ENCODE measurements at places on chromosomes 1 and 21.

GRCh38 chr21:37000381-37000780 is 6.1 kb upstream of the RIPPLY3 start:
- DNase-seq, result no peak

DNA sequence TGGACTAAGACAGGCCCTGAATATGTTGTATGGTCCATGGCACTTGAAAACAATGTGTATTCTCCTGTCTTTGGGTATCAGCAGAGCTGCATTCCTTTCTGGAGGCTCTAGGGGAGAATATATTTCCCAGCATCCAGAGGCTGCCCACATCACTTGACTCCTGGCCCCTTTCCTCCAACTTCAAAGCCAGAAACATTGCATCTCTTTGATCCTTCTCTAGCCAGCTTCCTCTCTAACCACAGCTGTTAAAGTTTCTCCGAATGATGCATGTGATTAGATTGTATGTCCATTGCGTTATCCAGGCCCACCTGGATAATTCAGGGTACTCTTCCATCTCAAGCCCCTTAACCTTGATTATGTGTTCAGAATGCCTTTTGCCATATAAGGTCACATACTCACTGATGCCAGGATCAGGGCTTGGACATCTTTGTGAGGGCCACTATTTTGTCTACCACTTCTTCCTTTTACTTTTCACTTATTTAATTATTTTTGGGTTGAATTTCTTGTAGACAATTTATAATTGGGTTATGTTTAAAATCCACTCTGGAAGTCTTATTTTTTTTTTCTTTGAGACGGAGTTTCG is 5.3 kb downstream of the CHD1L start:
- no peak for DNase-seq

- DNase-seq, result no peak
These were observed 18.5 kb upstream of the OR10J5 start for GRCh38 chr1:159554261-159554660.

- no peak for DNase-seq
These were observed 15.1 kb downstream of the BLACAT1 start for GRCh38 chr1:205440476-205441317.

- no peak for DNase-seq
These were observed 224.9 kb downstream of the BACH1 start for GRCh38 chr21:29523646-29524045.

- DNase-seq, result no peak
These were observed 29.5 kb downstream of the LDLRAP1 start for GRCh38 chr1:25572708-25573590.

GRCh38 chr1:94481473-94481933 is 60.1 kb downstream of the F3 start:
- DNase-seq, result peak; percentile 66

- no peak for DNase-seq
These were observed 15.0 kb downstream of the DPT start for GRCh38 chr1:168714012-168714411.

DNA sequence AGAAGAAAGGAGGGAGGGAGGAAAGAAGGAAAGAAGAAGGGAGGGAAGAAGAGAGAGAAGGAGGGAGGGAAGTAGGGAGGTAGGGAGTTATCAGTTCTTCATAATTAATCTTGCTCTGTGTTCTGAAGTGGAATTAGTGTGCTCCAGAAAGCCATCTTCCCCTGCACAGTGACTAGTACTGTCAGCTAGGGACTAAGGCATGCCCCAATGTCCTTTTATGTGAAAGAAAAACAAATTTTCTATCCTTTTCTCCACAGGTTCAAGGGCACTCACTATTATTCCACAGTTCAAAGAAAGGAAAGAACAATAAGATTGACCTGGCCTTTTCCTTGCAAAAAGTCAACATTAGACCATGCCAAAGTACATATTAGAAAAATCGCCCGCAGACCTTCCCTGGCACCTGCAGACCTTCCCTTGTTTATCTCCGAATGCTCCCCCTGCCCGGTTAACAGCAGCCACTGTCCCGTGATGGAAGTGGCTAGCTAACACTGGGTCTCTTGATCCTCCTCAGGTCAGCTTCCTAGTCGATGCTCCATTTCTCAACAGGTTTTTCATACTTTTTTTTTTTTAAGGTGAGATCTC is 107.2 kb upstream of the EDEM3 start:
- no peak for DNase-seq

DNA sequence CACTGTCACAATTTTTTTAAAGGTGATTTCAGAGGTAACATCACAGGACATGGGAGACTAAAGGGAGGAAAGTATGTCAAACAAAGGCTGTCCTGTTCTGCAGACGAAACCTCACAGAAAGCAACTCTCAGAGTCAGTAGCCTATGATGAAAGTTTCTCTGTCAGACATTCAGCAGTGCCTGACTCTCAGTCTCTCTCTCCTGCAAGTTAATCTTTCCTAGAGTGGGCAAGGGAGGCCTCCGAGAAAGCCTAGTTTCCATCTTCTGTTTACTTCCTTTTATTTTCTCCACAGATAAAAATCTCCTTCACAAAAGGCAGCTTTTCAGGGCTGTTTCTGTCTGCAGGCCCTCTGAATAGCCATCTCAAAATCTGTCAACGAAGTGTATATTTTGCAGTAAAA is 24.9 kb upstream of the FMO2 start:
- DNase-seq, result no peak

DNA sequence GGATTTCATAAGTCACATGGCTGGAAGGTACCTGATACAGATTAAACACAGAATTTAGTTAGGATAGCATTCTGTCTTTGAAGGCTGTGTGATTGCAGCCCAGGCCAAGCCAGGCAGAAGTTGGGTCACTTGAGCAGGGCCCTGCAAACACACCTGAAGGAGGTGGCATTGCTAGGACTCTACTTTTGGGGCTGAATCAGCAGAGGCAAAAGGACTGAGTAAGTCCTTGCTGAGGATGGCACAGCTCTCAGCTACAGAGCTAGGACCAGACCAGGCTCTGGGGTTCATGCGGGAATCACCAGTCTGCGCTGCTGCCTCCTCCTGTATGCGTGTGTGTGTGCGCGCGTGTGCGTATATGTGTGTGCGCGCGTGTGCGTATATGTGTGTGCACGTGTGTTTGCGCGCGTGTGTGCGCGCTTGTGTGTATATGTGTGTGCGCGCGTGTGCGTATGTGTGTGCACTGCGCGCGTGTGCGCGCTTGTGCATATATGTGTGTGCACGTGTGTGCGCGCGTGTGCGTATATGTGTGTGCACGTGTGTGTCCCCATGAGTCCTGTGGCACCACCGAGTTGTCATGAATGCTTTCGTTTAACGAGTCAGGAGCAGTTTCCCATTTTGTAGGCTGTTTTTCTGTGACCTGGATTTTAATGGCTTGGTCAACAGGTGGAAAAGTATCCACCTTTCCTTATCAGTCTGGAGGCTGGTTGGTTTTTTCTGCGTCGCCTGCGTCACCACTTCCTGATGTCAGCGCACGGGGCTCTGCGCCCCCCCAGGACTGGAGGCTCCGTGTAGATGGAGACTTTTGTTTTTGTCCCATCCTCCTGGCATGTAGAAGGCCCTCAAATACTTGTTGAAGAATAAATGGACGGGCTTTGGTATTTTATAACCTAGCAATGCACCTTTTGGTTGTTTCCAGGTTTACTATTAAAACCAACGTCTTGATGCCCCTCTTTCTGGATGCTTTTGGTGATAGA is 34.7 kb downstream of the ADARB1 start:
- DNase-seq, result no peak

- DNase-seq, result no peak
These were observed at the start of gene ECM1 for GRCh38 chr1:150507912-150508864. TSS of gene ECM1 (plus strand) at chr1:150508109. CDS start at chr1:150508210, 101 bp downstream.

DNA sequence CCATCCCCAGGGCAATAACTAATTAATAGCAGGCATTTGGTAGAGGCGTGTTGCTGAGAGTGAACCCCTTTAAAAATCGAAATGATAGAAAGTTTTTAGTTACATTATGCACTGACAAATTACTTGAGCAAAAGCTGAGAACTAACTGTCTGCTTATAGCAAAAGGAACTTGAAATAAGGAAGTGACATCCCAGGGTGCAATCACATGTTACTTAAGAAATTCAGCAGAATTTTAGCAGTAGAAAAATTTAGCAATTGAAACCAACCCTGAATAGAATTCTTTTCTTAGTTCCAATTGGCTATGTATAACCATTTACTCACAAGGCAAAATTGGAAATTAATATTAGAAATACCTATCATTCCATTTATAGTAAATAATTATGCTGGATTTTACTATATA is 139.5 kb upstream of the SAMSN1 start:
- DNase-seq, result no peak

GRCh38 chr1:94253456-94254017 is 16.2 kb upstream of the ARHGAP29 start:
- DNase-seq, result no peak

- no peak for DNase-seq
These were observed 452.9 kb downstream of the LMO4 start for GRCh38 chr1:87781554-87781953.

DNA sequence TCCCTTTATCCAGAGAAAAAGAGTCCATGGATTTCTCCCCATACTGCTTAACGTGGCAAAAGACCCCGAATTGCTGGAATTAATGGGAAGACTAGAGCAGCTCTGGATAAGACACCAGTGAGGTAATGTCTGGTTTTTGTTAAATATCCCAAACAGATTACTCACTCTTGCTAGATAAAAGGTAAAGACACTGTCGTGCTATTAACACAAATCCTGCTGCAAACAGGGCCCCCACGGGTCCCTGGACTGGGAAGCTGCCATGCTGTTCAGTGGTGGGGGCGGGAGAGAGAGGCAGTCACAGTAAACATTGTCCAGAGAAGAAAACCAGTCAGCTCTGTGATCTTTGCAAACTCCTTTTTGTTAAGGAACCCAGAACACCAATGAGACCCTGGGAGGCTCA is 15.2 kb upstream of the SRP9 start:
- DNase-seq, result no peak

- DNase-seq, result no peak
These were observed 7.0 kb downstream of the NPHP4 start for GRCh38 chr1:5985250-5985649.

- no peak for DNase-seq
These were observed 55.8 kb downstream of the FBXO2 start for GRCh38 chr1:11598461-11598860.

DNA sequence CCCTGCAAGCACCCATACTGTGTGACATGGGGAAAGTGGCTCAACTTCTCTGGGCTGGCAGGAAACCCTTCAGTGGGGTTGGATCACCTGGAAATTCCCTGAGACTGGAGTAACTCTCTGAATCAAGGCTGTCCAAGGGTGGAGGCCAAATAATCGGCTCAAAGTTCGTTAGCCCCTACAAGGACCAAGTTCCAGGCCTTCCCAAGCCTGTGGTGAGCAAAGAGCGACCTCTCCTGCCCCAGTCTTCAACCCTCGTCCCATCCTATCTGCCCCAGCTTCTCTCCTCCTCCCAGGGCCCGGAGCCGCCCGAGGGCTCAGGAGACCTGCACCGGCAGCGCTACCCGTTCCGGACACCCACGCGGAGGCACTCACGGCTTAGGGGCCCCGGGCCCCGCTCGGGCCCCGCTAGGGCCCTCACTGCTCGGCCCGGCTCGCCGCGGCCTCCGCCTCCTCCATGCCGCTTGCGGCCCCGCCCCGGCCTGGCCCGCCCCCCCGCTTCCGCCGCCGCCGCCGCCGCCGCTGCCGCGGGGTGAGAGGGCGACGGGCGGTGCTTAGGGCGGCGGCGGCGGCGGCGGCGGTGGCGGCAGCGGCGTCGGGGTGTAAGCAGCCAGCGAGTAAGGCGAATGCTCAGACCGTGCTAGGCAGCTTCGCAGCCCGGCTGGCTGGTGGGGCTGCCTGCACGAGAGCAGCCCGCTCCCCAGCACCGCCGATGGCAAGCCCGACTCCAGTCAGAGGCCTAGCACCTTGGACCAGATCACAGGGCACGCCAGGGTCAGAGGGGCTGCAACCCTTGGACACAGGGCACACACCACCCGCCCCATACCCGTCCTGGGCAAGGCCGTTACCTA is at the start of gene POMGNT1:
Gene POMGNT1, minus strand, starts transcription at position 471 of the 848 bp plus-strand sequence. CDS start 613 bp downstream, outside the sequence.
- peak; percentile 86 for DNase-seq

All from erythroblast (primary cell).